Renal cortex interstitium (tissue), 15 donors: ENCODE measurements at places on chromosomes 3 and 15. TPM values are rescaled to one million over a fixed set of nuclear protein-coding genes. Genes with fewer than 3 reads are reported as not detected.

Gene CRABP1
- 44.5 TPM for polyA plus RNA-seq

Gene NAALADL2
- polyA plus RNA-seq = 17.2 TPM

Gene PYDC2
- polyA plus RNA-seq = not detected

Gene POPDC2
- polyA plus RNA-seq = 3.4 TPM

Gene SPINK8
- polyA plus RNA-seq = 0.61 TPM

Gene CAV3
- polyA plus RNA-seq = 0.62 TPM

Gene IRAK2
- polyA plus RNA-seq = 0.70 TPM

Gene ANKRD28
- 48.8 TPM for polyA plus RNA-seq

Gene CSPG4
- 7.3 TPM for polyA plus RNA-seq

Gene ZBBX
- 2.9 TPM for polyA plus RNA-seq

Gene MELTF
- polyA plus RNA-seq = 2.7 TPM

Gene GRAMD2A
- polyA plus RNA-seq = 7.0 TPM

Gene TRNT1
- 37.5 TPM for polyA plus RNA-seq

Gene CEP19
- polyA plus RNA-seq = 5.7 TPM

Gene IL17RE
- polyA plus RNA-seq = 8.9 TPM

Gene MYL3
- polyA plus RNA-seq = 25.7 TPM

Gene DYNLT2B
- polyA plus RNA-seq = 32.3 TPM

Gene LYZL4
- polyA plus RNA-seq = not detected

Gene EXD1
- not detected for polyA plus RNA-seq

Gene BLM
- 10.4 TPM for polyA plus RNA-seq

Gene MAGI1
- polyA plus RNA-seq = 33.5 TPM

Gene CD96
- 1.7 TPM for polyA plus RNA-seq

Gene SLC28A2
- polyA plus RNA-seq = 0.48 TPM

Gene SLC6A20
- polyA plus RNA-seq = 0.20 TPM

Gene BHLHE40
- 22.7 TPM for polyA plus RNA-seq

Gene GP9
- 2.1 TPM for polyA plus RNA-seq

Gene PRSS50
- 3.2 TPM for polyA plus RNA-seq

Gene ZBTB20
- 6.9 TPM for polyA plus RNA-seq

Gene MESP2
- 0.42 TPM for polyA plus RNA-seq

Gene ADGRG7
- polyA plus RNA-seq = not detected

Gene CAMK2N2
- not detected for polyA plus RNA-seq

Gene CLK3
- polyA plus RNA-seq = 72.9 TPM

Gene ACTRT3
- 4.4 TPM for polyA plus RNA-seq
